ENCODE measurements at places on chromosomes 16 and 17. TPM values are rescaled to one million over a fixed set of nuclear protein-coding genes. Genes with fewer than 3 reads are reported as not detected.

GNAO1 gene
- 3.0 TPM for total RNA-seq

PIK3R5 gene
- 275 TPM for total RNA-seq

TMEM238L gene
- total RNA-seq = not detected

KRTAP3-1 gene
- not detected for total RNA-seq

TP53TG3B gene
- not detected for total RNA-seq

CIAPIN1 gene
- 27.1 TPM for total RNA-seq

NLGN2 gene
- 3.6 TPM for total RNA-seq

TRAF4 gene
- 320 TPM for total RNA-seq

PYY gene
- total RNA-seq = not detected

ZNF624 gene
- 4.4 TPM for total RNA-seq

PIRT gene
- total RNA-seq = not detected

KRTAP4-1 gene
- total RNA-seq = not detected

CCL5 gene
- total RNA-seq = 25.8 TPM

TMEM100 gene
- total RNA-seq = not detected

CCR7 gene
- total RNA-seq = 192 TPM

NPIPB12 gene
- total RNA-seq = 170 TPM

PABPN1L gene
- not detected for total RNA-seq

C16orf54 gene
- 89.4 TPM for total RNA-seq

SYT17 gene
- total RNA-seq = not detected

ZNF469 gene
- total RNA-seq = 0.32 TPM

SOX9 gene
- total RNA-seq = not detected

HIGD1B gene
- total RNA-seq = not detected

MLX gene
- total RNA-seq = 40.8 TPM

WDR59 gene
- 89.2 TPM for total RNA-seq

SLC2A4 gene
- total RNA-seq = not detected

FAM171A2 gene
- total RNA-seq = 0.25 TPM

GUCY2D gene
- not detected for total RNA-seq

CARD14 gene
- total RNA-seq = not detected

G6PC1 gene
- not detected for total RNA-seq

VMP1 gene
- 238 TPM for total RNA-seq

CD79B gene
- 31.4 TPM for total RNA-seq

MAPT gene
- total RNA-seq = 0.69 TPM

PIPOX gene
- 3.9 TPM for total RNA-seq

CASKIN1 gene
- total RNA-seq = not detected

ZKSCAN2 gene
- total RNA-seq = 5.6 TPM

FOXL1 gene
- total RNA-seq = not detected

TUBB3 gene
- 1.8 TPM for total RNA-seq

ARL5C gene
- total RNA-seq = not detected

GRB7 gene
- total RNA-seq = not detected

CDH11 gene
- not detected for total RNA-seq
